ENCODE measurements at places on chromosomes 3 and 15.

DNA sequence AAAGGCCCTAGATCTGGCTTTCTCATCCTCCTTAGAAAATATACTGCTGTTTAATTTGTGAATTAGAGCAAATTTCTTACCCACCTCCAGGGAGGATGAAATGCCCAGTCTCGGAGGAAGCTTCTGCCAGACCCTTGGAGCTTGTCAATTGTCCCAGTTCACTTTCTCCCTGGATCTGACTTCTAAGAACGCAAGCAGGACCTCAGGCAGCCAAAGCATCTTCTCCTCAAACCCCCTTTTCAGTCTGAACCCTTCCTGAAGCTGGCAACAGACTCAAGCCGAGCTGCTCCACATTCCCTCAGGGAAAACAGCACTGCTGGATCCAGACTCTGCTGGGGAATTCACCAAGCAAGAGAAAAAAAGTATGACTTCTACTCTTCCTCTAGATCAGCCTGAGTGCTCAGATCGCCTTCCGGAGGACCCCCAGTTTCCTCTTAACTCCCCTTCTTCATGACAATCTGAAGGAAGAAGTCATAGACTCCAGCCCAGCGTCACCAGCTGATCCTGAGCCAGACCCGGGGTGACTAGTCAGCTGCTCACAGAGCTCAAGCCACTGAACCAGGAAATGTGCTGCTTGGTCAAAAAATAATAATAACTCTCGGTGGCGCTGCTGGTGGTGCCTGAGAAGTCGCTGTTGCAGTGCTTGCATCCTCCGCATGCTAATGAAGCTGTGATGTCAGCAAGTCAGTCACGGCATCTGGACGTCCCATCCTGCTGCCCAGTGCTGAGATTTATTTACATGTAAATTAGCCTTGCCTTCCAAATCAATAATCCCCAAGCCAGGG is at the start of gene PRICKLE2:
Gene PRICKLE2 (minus strand): TSS at position 641 of the 785 bp plus-strand sequence. CDS start 26,539 bp downstream, outside the sequence.
- DNase-seq, result no peak

DNA sequence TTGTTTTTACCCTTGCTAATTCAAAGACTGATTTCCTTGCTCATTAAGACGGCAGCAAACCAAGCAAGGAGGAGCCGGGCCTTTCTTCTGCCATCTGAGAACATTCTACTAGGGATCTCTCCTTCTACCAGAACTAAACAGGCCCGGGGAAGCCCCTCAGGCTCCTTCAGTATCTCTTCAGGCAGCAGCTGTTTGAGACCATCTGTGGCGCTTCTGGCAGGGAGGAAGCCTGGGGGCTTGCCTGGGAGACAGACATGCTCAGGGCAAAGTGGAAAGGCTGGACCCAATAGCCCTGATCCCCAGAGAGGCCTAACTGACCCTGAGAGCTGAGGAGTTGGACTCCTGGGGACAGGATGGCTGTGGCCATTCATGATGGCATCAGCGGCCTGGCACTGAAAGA is 67.9 kb downstream of the FEM1B start:
- DNase-seq, result no peak

DNA sequence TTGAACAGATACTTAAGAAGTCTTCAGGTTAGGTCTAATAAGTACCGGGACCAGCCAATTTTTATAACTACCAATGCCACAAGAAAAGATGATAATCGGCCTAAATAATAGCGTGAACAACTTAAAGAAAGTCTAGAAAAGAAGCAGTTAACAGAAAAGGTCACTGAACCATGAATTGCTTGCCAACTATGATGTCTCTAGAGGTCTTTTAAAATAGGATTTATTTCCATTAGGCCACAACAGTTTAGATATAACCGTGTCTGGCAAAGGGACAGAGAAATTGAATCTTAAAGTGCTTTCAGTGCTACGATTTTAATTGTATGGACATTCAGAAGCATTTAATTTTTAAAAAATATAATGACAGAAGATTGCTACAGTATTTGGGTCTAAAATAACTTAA is 1070.4 kb downstream of the ROBO1 start:
- no peak for DNase-seq

GRCh38 chr3:45515999-45516725 is 78.4 kb upstream of the LIMD1 start:
- DNase-seq, result no peak

DNA sequence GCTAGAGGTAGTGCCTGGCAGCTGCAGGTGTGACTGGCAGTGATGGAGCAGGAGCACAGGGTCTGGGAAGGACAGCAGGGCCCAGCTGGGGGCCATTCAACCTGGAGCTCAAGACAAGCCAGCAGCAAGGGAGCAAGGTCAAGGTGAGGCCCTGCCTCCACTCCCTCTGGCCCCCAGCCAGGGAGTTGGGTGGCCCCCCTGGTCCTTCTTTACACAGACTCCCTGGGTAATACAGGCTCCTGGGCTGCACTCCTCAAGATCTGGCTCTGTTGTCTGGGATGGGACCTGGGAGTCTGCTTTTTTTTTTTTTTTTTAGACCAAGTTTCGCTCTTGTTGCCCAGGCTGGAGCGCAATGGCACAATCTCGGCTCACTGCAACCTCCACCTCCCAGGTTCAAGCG is 14.5 kb downstream of the GNAI2 start:
- no peak for DNase-seq

GRCh38 chr15:101313041-101313761 is 18.2 kb upstream of the SNRPA1 start:
- no peak for DNase-seq

- DNase-seq, result no peak
These were observed 339.8 kb downstream of the EPHA3 start for GRCh38 chr3:89447243-89447642.

DNA sequence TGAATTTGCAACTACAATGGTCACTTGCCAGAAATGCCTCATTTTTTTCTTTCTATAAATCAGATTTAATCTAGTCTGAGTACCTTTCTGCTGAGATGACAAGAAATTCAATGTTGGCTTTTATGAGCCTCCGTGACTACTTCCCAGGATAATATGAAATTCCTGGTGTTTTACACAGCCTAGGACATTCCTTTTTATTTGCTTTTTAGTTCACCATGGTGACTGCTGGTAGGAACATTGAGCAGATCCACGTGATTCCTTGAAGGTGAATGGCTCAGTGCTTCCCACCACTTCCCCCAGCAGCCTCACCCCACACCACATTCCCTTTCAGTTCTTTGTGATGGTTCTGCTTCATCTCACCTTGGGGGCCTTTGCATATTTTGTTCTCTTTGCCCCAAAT is 4.3 kb upstream of the NPTN start:
- no peak for DNase-seq

All from NCI-H1417 (cell line).